ENCODE measurements at places on chromosomes 12 and 14.

DNA sequence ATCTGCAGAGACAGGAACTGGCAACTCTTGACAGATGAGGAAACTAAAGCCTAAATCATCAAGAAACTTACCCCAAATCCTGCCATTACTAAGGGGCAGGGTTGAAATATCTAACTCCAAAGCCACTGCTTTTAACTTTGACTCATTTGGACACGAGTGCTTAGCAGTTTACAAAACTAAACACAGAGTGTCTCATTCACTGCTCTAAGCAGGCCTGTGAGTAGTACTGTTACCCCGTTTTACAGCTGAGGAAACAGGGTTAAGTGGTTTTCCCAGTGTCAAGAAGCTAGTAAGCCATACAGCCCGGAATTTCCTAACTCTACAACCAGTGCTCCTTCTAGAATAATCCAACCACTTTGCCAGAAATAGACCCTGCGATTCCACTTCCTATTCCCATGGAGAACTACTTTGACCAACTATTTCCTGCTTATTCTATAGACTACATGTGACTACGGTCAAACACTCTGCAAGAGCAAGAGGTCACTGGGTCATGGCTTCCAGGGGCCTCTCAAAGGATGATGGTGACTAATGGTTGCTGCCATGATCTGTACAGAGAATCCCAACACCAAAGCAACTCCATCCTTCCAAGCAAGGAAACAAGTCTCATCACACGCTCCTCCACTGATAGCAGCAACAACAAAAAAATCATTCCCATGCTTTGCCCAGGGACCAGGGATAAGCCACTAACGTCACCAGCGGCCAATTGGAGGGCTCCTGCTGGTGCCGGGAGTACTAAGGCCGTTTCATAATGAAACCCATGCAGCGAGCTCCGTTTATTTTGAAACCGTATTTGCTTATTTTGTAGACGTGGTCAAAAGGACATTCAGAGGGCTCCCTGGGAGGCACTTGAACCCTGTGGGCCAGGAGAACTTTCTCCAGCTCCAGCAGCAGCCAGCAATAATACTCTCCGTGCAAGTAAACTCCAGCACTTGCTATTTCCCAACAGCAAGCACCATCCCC is 56.3 kb downstream of the NUAK1 start:
- DNase-seq: no peak

DNA sequence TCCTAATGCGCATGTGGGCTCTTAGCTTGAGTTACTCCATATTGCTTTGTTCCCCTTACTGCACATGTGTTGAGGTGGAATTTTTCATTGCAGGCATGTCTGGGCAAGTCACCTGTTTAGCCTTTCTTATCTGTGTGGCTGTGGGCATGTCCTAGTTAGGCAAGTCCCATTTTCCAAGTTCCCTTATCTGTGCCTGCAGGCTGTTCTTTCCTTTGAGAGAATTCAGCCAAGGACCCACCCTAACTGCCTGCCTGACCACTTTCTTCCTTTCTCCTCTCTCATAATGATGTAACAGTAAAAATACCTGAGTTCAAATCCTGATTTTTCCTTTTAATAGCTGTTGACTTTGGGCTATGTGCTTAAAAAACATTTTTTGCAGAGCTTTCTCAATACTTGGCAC is 870.6 kb downstream of the NRXN3 start:
- DNase-seq: no peak

- no peak for DNase-seq
These were observed 10.5 kb downstream of the CACNA2D4 start for GRCh38 chr12:1907652-1908611.

DNA sequence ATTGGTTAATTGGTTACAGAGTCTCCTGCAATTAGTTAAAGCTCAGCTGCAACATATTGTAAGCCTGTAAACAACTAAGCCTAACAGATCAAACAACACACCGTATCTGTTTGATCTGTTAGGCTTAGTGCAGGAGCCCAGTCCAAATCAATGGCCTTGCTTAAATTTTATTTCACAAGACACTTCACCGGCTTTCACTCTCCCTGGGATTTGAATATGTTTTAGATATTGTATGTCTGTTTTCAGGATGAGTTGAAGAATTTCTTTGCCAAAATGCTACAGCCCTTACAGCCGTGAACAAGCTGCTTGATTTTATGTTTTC is 5.5 kb upstream of the RNASE1 start:
- DNase-seq: no peak

DNA sequence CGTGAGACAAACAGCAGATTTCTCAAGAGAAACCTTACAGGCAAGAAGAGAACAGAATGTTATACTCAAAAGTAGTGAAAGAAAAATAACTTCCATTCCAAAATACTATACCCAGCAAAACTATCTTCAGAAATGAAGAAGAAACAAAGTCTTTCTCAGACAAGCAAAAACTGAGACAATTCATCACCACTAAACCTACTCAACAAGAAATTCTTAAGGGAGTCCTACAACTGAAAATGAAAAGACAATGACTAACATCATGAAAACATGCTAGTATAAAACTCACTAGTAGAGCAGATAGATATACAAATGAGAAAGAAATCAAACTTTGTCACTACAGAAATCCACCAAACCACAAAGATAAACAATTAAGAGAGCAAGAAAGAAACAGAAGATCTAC is 106.5 kb downstream of the CEP83 start:
- DNase-seq: no peak

GRCh38 chr12:34393086-34393820 is 371.0 kb downstream of the ALG10 start:
- DNase-seq: no peak

DNA sequence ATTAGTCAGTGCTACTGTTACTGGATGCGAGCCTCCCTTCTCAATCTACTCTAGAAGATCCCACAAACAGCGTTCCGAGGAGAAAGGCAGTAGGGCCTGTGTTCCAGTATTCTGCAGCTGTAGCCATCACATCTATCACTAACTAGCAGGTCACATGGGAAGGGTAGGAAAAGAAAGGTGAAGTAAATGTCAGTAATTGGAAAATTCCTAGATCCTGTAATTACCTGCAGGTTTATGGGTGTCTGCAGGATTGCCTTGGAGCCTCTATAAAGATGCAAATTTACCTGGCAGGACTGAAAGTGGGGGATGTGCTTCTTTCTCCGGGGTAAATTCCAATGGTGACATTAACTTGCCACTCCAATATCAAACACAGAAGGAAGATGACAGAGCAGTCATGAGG is 77.8 kb downstream of the FERMT2 start:
- no peak for DNase-seq

- DNase-seq: no peak
These were observed 57.2 kb upstream of the BEGAIN start for GRCh38 chr14:100644383-100644782.

GRCh38 chr14:79074510-79074909 is 904.3 kb downstream of the NRXN3 start:
- DNase-seq: no peak

GRCh38 chr12:52611080-52611468 is 7.3 kb downstream of the KRT73 start:
- DNase-seq: no peak

DNA sequence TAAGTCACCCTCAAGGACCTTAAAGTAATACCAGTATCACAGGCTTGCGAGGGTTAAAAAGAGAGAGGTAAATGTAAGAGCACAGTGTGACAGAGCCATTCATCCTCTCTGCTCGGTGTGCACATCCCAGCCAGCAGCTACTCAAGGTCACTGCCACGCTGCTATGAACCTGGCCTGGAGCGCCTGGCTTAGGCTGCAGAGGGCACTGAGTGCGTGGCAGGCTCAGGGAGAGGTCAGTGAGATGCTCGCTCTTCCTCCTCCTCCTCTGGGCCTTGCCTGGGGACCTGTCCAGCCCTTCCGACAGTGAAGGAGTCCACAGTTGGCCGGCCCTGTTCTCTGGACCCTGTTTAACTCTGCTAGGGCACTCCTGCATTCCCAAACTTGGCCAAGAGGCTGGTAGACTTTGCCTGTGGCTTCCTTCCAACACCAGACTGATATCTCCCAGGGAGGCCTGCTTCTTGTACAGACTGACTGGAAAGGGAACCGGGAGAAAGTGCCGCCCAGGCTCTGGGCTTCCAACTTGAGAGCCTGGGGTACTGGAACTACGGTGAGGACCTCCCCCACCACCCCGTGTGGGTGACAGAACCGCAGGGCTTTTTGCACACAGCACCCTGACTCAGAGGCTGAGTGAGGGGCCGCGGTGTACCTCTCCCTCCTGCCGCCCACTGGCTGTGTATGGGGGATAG is 62.6 kb upstream of the CORO1C start:
- no peak for DNase-seq

DNA sequence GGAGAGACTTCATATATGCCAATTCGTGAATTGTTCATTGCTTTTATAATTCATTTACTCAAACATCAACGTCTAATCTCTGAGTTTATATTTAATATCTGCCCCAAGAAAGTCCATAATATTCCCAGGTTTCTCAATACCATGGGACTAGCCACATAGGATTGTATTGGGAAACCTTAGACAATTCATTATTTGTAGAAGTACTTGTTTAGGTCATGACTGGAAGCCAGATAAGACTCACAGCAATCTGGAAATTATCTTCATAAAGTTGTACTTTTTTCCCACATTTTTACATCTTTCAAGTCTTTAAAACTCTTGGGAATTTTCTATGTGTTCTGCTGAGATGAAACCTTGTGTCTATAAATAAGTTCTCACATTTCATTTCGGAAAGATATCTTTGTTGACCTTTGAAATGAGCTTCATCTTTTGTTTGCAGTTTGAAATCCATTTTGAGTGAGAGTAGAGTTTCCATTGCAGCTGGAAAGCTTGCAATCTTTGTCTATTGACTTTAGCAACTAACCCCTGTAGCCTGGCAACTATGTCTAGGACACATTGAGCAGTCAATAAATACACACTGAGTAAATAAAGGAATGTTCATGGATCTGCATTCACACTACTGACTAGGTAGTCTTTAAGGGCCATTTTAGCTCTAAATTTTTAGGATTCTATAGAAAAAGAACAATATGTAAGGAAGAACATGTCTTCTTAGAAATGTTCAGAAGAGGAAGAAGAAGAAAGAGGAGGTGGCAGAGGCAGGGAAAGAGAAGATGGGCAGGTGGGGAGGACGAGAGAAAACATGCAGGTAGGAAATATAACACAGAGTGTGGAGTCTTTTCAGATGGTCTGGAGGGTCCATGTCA is 154.4 kb downstream of the LRIG3 start:
- no peak for DNase-seq

DNA sequence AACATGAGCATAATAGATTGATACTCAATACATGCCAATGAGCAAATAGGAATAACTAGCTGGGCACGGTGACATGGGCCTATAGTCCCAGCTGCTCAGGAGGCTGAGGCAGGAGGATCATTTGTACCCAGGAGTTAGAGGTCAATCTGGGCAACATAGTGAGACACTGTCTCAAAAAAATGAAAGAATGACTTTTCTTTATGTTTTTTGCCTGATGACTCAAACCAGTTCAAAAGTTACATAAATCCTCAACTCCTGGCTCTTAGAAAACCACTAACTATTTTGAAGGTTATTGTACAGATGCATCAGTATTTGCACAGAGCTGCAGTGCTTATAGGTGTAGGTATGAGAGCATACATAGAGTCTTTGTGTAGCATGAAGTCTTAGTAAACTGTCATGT is 219.2 kb upstream of the RGS6 start:
- DNase-seq: no peak

DNA sequence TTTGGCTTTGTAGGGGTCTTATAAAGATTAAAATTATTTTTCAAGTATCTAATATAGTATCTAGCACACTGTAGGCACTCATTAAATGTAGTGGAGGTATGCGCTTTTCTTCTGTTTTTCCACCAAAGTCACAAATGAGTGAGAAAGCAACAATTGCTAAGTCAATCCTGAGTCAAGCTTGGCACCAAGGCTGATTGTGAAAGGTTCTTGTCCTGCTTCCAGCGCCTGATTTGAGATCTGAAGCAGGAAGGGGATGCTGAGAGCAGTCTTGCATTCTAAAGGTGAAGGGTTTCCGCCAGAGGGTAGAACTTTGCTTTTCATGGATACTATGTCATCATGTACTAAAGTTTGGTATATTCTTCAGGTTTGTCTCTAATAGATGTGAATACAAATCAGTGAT is 64.9 kb upstream of the DAAM1 start:
- DNase-seq: no peak

GRCh38 chr12:28258998-28259397 is 68.7 kb downstream of the CCDC91 start:
- DNase-seq: no peak

GRCh38 chr14:89707086-89707485 is 247.4 kb downstream of the EFCAB11 start:
- DNase-seq: no peak

DNA sequence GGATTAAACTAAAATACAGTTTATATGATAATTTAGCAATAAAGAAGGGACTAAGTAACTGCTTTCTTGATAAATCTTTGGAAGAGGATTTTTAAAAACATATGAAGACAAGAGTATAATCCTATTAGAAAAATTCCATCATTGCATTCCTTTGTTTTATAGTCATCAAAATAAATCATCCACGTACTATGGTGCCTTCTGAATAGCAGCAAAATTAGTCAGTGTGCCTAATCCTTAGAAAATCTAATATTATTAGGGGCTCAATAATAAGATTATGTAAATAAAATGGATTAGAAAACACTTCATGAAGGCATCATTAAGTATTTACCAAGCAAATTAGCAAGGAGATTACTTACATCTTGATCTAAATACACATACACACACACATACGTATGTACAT is 102.1 kb downstream of the KCNH5 start:
- no peak for DNase-seq

- no peak for DNase-seq
These were observed 46.7 kb downstream of the BORCS5 start for GRCh38 chr12:12403264-12404248.

- DNase-seq: no peak
These were observed 45.3 kb downstream of the LRP6 start for GRCh38 chr12:12221560-12221959.

- DNase-seq: no peak
These were observed 1472.8 kb downstream of the AACS start for GRCh38 chr12:126537961-126538530.

DNA sequence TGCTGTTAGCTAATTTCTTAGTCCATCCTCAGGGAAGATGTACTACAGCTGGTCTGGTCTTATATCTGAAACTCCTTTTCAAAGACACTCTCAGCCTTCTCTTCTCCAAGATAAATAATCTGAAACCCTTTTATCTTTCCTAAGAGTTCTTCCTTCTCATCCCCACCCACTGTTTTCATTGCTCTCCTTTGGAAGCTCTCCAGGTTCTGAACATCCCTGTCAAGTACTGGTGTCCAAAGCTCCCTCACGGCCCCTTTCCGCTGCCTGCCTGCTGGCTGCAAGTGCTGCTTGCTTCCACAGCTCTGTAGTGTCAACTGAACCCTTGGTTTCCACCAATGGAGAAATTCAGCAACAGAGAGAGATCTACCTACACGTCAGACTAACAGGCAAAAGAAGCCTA is 6.6 kb upstream of the SLC6A13 start:
- no peak for DNase-seq

- no peak for DNase-seq
These were observed 72.1 kb upstream of the SRSF5 start for GRCh38 chr14:69694730-69695281.

GRCh38 chr14:24996930-24997725 is 52.8 kb downstream of the STXBP6 start:
- DNase-seq: no peak

- peak; percentile 25 for DNase-seq
These were observed 40.0 kb upstream of the CAPRIN2 start for GRCh38 chr12:30794591-30795409.

- no peak for DNase-seq
These were observed 19.3 kb downstream of the CPSF6 start for GRCh38 chr12:69258655-69259054.

GRCh38 chr14:96660667-96661066 is 136.5 kb upstream of the VRK1 start:
- DNase-seq: no peak

Measured in activated CD4-positive, alpha-beta T cell treated with anti-CD3 and anti-CD28 coated beads, Interleukin-2, Interleukin-4, amounts not matched to agents 100 ng/mL and 50 ng/mL, durations not matched to agents 16 hours and 8 hours (primary cell).